Body of pancreas (tissue), 4 donors: ENCODE measurements at places on chromosomes 16 and 17. TPM values are rescaled to one million over a fixed set of nuclear protein-coding genes. Genes with fewer than 3 reads are reported as not detected.
A peak's percentile ranks its signal among the peaks of the same experiment; 100 is the strongest.

DNA sequence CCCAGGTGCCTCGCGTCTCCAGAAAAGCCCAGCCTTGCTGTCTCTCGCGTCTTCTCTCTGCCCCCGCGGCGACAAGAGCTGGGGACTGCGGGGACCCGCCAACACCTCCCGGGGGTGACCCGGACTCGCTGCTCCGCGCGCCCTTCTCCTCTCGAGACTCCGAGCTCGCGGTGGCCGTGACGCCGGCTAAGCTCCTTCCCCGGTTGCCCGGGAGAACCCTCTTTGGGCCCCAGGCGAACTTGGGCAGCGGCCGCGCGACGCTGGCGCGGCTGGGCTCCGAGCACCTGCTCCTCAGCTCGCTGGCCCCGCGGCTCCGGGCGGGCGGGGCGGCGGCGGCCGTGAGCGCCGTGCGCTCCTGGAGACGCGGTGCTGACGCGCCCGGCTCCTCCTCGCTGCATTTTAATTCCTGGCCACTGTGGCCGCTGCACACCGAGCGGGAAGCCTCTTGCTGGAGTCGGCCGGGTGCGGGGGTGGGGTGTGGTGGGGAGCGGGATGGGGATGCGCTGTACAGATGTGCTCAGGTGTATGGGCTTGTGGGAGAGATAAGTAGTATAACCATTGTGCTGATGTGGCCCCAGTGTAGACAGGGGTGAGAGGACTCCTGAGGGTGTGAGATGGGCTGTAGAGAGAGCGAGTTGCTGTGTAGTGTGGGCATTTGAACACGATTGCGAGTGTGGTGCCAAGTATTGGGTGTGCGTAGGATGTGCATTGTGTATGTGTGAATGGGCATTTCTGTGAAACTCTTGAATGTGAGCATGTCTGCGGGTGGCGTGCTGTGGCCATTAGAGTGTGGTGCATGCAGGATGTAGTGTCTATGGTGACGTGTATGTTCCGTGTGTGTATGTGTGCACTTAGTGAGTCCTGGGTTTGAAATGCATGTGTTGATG lies at the start of gene ASIC2:
TSS of gene ASIC2 (minus strand) at position 315 of the 887 bp plus-strand sequence.
- H3K36me3 ChIP-seq: no peaks in the 10 kb centered on the region
- peaks cover 19% of the 10 kb centered on the region for H3K4me1 ChIP-seq
- H3K4me3 ChIP-seq: no peak within 1 kb of the TSS
- DNase-seq: peak; percentile 6

DNA sequence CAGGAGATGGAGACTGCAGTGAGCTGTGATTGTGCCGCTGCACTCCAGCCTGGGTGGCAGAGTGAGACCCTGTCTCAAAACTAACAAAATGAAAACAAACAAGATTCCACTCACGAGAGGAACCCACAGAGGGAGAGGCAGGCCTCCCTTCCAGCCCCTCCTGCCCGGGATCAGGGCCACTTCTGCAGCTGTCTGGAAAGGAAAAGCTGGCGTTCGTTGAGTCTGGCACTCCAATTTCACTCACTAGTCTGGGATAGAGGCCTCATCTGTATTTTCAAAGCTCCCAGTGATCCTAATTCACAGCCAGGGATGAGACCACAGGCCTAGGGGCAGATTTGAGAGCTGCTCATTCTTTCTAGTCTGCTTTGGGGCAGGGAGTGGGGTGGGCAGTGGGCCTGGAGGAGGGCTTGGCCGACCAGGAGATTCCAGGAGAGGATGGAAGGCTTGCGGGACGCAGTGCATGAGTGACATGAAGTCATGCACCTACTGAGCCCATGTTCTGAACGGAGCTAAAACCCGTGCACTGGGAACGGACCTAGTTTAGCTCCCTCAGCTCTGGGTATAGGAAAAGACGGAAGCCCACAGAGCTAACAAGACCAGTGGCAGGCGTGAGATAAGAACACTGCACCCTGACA lies 54.0 kb downstream of the COTL1 start:
- no peaks in the 10 kb centered on the region for H3K27me3 ChIP-seq
- no peak overlapping the region for H3K4me3 ChIP-seq
- DNase-seq: no peak
- no peak overlapping the region for H3K27ac ChIP-seq

DNA sequence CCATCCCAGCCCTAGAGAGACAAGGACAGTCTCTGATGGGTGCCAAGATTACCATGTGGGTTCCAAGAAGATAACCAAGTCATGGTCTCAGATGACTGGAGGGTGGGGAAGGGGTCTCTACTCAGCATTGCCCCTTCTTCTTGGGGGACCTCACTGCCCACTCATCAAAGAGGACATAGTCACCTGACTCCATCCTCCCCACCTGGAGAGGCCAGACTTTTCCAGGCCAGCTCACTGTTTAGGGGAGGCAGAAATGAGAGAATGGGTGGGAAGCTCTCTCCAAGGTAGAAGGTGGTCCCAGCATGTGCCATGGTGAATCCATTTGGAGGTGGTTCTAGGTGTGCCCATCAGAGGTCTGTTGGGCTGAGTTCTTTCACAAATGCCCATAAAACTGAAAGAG lies 20.7 kb upstream of the IL21R start:
- H3K4me3 ChIP-seq: no peak overlapping the region
- no peaks in the 10 kb centered on the region for H3K36me3 ChIP-seq
- H3K27ac ChIP-seq: no peak overlapping the region
- H3K27me3 ChIP-seq: no peaks in the 10 kb centered on the region
- DNase-seq: no peak
- H3K4me1 ChIP-seq: no peaks in the 10 kb centered on the region

GRCh38 chr16:81036751-81037350 lies 1.2 kb downstream of the ATMIN start:
- H3K4me3 ChIP-seq: peak overlapping the region; percentile 66
- H3K27ac ChIP-seq: no peak overlapping the region
- peaks cover 26% of the 10 kb centered on the region for H3K4me1 ChIP-seq
- H3K27me3 ChIP-seq: no peaks in the 10 kb centered on the region

CCL4 gene
- not detected for total RNA-seq

IL21R gene
- not detected for total RNA-seq
